NAMALWA (cell line): ENCODE measurements at places on chromosomes 3 and 15.

- DNase-seq, result peak; percentile 2
Observed at GRCh38 chr3:41304593-41304992, 105.3 kb downstream of the CTNNB1 start.

GRCh38 chr3:68728343-68728742 is 204.0 kb downstream of the TAFA4 start:
- DNase-seq, result no peak

DNA sequence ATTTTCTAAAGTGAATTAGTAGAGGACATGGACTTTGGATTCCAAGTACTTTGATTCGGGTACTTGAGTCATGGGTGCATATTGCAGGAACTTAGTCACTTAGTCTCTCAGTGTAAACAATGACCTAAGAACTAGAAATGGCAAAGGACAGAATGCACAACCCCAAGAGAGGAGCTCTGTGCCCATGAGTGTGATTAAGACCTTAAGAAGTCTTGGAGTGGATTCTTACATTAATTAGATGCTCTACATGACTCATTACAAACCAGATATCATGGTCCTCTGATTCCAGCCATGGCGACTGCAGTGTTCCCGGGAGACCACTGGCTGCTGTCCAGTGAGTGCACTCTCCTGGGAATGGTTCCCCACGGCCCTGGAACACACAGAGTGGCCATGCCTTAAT is 251.5 kb downstream of the GABRG3 start:
- DNase-seq, result no peak

GRCh38 chr3:57949785-57950615 is 58.2 kb upstream of the FLNB start:
- no peak for DNase-seq

GRCh38 chr3:69752241-69752640 is 13.0 kb downstream of the MITF start:
- DNase-seq, result no peak

GRCh38 chr3:53815651-53816050 is 30.6 kb downstream of the CHDH start:
- DNase-seq, result no peak

- DNase-seq, result no peak
Observed at GRCh38 chr15:63815796-63816533, 17.8 kb downstream of the HERC1 start.

DNA sequence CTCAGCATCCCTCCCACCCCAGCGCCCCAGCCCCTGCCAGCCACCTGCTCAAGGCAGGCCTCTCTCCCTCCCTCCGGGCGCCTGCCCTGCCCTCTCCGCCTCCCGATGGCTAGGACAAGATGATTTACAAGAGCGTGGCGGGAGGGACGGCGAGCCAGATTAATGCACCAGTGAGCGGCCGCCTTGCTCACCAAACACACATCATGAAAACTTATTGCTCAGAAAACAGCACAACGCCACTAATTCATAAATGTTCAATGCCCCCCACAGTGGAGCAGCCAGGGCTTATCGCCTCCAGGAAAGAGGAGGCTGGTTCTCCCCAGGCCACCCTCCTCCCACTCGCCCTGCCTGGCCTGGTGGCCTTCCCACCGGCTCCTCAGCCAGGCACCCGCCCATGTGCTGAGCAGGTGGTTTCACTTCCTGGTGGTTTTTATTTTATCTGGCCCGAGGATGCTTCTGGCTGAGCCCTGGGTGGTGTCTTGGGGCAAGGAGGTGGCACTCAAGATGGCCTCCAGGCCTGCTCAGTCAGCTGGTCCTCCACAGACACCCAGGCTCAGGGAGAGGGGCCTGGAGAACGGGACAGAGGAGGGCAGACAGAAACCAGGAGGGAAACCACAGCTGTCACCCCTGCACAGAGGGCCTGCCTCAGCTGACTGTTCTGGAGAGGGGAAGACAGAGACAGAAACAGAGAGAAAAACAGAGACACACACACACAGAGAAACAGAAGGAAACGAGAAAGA is 284.9 kb downstream of the UACA start:
- DNase-seq, result peak; percentile 47

DNA sequence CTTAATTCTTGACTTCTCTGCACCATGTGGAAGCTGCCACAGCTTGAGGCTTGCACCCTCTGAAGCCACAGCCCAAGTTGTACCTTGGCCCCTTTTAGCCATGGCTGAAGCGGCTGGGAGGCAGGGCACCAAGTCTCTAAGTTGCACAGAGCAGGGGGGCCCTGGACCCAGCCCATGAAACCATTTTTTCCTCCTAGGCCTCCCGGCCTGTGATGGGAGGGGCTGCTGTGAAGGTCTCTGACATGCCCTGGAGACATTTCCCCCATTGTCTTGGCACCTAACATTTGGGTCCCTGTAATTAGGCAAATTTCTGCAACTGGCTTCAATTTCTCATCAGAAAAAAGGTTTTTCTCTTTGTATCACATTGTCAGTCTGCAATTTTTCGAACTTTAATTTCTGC is 92.8 kb upstream of the GALNT15 start:
- DNase-seq, result no peak

DNA sequence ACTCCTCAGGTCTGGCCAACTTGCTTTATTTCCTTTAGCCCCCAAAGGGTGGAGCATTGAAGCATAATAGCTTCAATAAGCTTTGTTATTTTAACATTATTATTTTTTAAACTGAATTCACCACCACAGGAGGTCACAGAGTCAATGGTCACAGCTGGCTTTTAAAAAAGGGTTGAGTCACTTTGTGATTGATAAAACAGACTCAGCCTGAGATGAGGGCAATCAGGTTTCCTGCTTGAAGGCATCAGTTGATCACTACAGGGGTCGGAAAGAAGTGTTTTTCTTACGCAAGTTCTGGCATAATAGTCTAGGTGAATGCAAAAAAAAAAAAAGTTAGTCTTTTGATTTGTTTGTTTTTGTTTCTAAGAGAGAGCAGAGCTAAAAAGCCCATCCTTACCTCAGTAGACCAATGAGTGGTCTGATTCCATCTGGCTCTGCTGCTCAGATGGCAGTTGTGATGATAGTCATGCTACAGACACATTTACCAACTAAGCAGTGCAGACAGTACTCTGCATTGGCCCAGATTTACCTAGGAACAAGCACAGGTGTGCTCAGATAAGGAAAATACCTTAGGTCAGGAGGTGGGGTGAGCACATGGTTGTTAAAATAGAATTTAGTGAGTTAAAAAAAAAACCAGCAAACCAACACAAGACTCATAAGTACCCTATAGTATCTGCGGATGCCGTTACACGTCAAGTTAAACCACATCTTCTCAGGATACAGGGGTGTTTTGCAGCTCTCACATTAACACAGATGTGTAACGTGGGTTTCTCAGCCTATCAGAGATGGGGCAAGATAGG is 22.6 kb downstream of the ZNF80 start:
- DNase-seq, result peak; percentile 34

DNA sequence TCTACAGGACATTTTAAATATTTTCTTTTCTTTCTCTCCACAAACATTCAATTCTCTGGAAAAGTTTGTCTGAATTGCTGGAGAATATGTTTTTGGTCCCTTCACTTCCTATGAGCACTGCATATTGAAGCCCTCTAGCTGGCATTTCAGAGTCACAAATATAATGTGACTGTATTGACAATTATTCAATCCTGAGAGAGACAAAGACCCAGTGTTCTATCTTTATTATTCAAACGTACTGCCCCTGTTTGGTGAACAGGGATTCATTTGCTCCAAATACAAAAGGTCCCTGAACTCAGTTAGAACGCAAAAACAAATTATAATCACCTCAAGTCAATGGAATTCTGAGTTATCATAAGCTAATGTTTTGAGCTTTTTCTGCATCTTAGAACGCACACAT is 173.1 kb upstream of the CDIN1 start:
- DNase-seq, result no peak

GRCh38 chr3:188693435-188693834 is 478.3 kb upstream of the TPRG1 start:
- peak; percentile 63 for DNase-seq
